ENCODE measurements at places on chromosomes 3 and 15.

GRCh38 chr3:182309120-182309519 is 484.2 kb upstream of the ATP11B start:
- no peak for DNase-seq

DNA sequence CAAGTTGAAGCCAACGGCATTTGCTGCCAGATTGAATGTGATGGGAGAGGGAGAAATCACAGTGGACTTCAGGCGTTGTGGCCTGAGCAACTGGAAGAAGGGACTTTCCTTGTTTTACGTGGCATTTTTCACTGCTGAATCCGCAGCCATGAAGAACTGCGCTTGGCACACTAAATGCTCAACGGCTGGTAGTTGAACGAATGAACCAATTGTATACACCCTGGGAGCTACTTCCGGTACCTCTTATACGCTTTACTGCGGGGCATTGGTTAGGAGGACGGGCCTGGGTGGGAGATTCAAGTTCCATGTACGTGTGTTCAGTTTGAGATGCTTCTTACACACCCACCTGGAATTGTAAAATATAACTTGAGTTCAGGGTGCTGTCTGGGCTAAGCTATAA is 5.2 kb downstream of the SYNM start:
- no peak for DNase-seq

- DNase-seq, result no peak
These were observed 254.3 kb downstream of the TLE3 start for GRCh38 chr15:69843276-69843899.

- no peak for DNase-seq
These were observed 79.0 kb downstream of the RPLP1 start for GRCh38 chr15:69531665-69532027.

DNA sequence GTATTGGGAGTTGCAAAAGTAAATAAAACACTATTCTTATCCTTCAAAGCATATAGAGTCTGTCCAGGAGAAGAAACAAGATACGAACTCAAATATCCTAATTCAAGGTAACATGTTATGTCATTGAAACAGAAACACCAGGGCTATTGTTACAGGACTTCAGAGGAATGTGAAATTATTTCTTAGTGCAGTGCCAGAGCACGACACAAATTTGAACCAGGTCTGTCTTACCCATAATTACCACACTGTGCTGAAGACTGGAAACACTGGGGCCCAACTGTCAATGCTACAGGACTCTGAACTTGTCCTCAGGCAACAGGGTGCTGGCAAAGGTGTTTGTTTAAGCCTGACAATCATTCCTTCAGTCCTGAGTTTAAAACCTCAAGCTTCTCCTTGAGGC is 633.6 kb upstream of the UBE2E2 start:
- no peak for DNase-seq

Measured in GM04504 (cell line).